AG10803 (cell line): ENCODE measurements at places on chromosomes 2 and 18.

DNA sequence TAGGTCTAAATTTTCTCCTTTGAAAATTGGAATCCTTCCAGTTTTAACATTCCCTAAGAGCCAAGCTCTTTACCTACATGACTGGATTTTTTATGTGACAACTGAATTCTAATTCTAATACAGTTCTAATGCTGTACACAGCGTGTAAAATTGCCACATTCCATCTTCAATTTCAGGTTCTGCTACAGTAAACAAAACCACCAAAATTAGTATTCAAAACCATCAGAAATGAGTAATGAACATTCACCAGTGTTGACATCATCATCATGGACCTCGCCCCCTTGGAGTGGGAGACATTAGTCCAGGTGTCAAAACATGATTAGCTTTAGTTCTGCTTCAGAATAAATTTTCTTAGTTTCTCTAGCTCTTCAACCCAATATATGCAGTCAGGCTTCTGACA is 133.6 kb downstream of the MBD2 start:
- no peak for DNase-seq

DNA sequence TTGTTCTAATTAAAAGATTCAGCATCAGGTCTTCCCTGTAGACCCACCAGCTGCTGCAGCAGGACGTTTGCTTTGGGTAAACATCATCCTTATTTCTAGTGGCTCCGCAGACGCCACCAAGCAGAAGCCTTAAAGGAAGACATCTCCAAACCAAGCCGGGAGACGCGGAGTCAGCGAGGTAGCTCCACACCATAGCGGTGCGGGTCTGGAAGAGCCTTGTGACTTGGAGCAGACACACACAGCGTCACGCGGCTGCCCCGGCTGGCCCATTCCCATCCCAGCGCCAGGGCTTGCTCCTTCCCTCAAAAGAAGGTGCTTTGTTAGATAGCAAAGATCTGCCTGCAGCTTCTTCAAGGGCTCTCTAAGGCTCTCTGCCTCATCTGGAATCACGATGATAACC is 236.5 kb downstream of the GBX2 start:
- no peak for DNase-seq

DNA sequence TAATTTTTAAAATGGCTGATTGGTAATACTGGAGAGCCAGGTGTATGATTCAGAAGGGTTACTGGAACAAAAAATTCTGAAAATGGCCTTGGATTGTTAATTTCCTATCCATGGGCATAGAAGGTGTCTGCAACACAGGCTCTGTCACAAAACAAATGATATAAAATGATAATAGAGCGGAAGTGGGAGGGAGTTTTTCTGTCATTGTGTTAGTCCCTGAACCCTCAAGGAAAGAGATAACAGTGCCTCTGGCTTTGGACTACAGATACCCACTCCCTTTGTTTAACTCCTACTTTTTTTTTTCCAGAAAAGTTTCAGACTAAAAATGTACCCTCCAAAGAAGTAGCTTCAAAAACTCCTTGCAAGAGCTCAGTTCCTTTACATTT is 28.0 kb upstream of the YES1 start:
- no peak for DNase-seq

DNA sequence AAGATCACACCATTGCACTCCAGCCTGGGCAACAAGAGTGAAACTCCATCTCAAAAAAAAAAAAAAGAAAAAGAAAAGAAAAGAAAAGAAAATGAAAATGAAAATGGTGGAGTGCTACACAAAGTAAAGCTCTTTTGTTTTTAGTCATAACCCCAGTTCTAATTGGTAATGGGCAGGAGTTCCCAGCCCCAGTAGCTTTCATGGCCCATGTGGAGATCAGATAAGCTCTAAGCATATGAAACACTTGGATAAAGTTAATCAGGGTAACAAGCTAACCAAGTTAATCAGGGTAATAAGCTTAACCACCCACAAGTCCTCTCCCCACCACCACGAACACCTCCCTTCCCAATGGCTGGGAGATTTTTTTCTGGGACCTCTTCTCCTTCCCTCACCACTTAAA is 240.8 kb downstream of the BCL11A start:
- DNase-seq, result no peak

- DNase-seq, result no peak
Observed at GRCh38 chr2:53785366-53785765, 1.4 kb downstream of the ASB3 start.

- no peak for DNase-seq
Observed at GRCh38 chr2:238969857-238970256, 122.0 kb downstream of the TWIST2 start.

DNA sequence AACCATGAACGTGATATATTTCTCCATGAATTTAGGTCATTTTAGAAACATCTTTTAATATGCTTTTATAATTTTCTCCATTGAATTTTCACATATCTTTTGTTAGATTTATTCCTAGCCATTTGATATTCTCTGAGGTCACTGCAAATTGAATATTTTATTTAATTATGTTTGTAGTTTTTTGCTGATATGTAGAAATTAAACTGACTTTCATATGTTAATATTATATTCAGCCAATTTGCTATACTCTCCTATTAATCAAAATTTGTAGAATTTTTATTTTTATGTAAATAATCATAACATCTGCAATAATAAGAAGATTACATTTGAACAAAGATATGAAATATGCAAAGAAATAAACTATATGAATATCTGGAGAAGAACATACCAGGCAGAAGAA is 46.9 kb downstream of the RMDN2 start:
- DNase-seq, result no peak

DNA sequence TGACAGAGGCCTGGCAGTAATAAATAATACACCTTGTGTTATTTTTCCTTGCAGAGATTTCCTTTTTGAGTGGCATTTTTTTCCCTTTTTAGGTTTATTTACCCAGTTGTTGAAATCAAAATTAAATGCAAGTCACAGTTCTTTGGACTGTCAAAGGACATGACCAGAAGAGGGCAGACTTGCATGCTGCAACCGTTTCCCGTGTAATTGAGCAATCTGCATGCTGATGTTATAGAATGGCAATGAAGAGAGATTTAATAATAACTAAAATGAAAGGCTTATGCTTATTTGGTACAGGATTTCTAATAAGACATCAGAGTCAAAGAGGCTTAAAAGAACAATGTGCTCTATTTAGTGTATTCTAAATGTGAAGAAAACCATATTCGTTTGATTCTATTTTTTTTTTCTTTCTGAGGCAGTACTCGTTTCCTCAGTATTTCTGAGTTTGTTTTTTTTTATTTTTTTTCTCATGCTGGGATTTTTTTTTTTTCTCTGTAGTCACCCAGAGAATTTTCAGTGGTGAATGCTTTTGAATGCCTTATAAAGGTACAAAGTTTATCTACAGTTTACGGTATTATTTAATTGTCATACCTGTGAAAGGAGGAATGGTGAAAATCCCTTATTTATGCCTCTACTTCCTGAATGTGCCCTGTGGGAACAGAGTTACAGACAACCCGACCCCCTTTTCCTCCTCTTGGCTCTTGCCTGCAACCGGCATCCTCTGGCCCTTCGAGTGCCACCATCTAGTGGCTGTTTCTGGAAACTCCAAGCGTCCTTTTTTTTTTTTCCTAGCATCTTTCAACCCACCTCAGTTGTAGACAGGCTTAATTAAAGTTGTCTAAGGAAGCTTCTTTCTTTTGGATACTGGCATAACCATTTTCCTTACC is 368.5 kb downstream of the LRRTM1 start:
- peak; percentile 75 for DNase-seq

DNA sequence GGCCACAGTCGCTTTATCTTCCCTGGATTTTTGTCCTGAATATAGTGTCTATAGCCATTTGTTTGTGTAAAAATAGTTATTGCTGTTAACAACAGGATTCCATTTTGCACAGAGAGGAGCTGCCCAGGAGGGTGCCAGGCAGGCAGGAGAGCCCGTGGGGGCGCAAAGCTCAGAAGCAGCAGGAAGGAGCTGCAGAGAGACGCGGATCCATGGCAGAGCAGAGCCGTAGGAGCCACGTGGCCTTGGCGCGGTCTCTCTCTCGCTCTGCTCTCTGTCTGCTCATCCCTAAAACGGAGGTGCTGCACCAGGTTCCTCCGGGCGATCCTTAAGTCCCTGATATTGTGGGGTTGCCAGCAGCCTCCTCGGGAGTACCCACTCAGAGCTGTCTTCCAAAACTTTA is 185.3 kb upstream of the MYT1L start:
- DNase-seq, result no peak
